ENCODE measurements at places on chromosomes 12 and 14. TPM values are rescaled to one million over a fixed set of nuclear protein-coding genes. Genes with fewer than 3 reads are reported as not detected.

PTGDR gene
- total RNA-seq: 0.43 TPM

ACOT4 gene
- total RNA-seq: 1.8 TPM

CISTR gene
- total RNA-seq: not detected

AACS gene
- 15.7 TPM for total RNA-seq

OVCH1 gene
- total RNA-seq: not detected

APOF gene
- total RNA-seq: not detected

SLCO1A2 gene
- not detected for total RNA-seq

FAM90A1 gene
- total RNA-seq: 0.27 TPM

BEST3 gene
- total RNA-seq: not detected

MIPOL1 gene
- not detected for total RNA-seq

MOAP1 gene
- total RNA-seq: 19.6 TPM

KRT8 gene
- 0.29 TPM for total RNA-seq

TBX3 gene
- total RNA-seq: not detected

KRT71 gene
- not detected for total RNA-seq

GUCY2C gene
- not detected for total RNA-seq

SPIC gene
- total RNA-seq: not detected

SMCO3 gene
- not detected for total RNA-seq

ADCY6 gene
- total RNA-seq: not detected

CLEC7A gene
- not detected for total RNA-seq

KLHDC1 gene
- 1.2 TPM for total RNA-seq

TPPP2 gene
- total RNA-seq: not detected

WNT5B gene
- not detected for total RNA-seq

Data from activated CD8-positive, alpha-beta T cell treated with anti-CD3 and anti-CD28 coated beads for 36 hours (primary cell).